ENCODE measurements at places on chromosomes 16 and 17. TPM values are rescaled to one million over a fixed set of nuclear protein-coding genes. Genes with fewer than 3 reads are reported as not detected.

SLC35G6 gene
- not detected for total RNA-seq

AOC2 gene
- total RNA-seq, result 2.7 TPM

PDIA2 gene
- total RNA-seq, result 0.11 TPM

IL21R gene
- not detected for total RNA-seq

IKZF3 gene
- total RNA-seq, result not detected

Measured in A549 treated with Mapracorat at 1 μM for 4 hours (cell line).